ENCODE measurements at places on chromosomes 2 and 18. TPM values are rescaled to one million over a fixed set of nuclear protein-coding genes. Genes with fewer than 3 reads are reported as not detected.

The FAM110C gene
- total RNA-seq, result 0.79 TPM

DNA sequence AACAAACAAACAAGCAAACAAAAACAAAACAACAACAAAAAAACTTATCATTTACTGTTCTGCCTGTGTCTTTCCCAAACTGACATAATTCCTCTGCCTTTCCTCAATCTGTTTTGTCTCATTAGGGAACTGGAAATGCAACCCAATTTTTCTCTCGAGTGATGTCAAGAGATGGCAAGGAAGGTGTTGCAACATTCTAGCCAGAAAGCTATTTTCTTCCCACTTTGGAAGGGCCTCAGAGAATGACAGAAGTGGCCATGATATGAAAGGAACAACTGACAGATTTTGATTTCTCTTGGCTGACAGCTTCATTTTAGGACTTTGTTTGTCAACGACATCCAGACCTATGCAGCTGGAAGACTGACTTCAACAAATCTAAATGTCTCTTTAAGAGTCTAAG is 24.7 kb downstream of the RND3 start:
- DNase-seq, result no peak

The EGR4 gene
- total RNA-seq, result 0.11 TPM

DNA sequence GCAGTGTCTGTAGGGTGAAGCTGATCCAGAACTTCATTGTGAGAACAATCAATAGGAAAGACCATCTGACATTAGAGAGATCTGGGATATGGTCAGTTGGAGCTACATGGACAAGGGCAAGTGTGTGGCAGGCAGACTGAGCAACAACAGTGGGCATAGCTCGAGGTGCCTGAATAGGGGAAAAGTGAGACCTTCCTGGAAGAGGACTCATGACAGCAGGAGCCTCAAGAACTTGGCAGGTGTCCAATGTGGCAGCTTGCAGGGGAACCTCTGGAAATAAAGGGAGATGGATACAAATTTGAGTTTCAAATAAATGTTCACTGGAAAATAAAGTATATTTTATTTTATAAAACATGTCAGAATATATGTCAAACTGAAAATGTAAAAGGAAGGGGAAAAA is 117.9 kb downstream of the TANC1 start:
- no peak for DNase-seq

DNA sequence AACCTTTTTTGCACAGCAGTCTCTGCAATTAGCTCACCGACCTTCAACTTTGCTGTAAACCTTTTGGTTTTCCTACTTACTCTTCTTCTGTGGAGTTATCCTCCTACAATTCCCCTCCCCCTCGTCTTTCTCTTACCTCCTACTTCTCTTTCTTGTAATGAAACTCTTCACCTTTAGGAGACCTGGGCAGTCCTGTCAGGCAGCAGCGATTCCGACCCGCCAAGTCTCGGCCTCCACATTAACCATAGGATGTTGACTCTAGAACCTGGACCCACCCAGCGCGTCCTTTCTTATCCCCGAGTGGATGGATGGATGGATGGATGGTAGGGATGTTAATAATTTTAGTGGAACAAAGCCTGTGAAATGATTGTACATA is 8.3 kb downstream of the TBR1 start:
- no peak for DNase-seq

GRCh38 chr18:49734836-49735235 is 78.5 kb downstream of the ACAA2 start:
- no peak for DNase-seq

The ABCB11 gene
- total RNA-seq, result not detected

DNA sequence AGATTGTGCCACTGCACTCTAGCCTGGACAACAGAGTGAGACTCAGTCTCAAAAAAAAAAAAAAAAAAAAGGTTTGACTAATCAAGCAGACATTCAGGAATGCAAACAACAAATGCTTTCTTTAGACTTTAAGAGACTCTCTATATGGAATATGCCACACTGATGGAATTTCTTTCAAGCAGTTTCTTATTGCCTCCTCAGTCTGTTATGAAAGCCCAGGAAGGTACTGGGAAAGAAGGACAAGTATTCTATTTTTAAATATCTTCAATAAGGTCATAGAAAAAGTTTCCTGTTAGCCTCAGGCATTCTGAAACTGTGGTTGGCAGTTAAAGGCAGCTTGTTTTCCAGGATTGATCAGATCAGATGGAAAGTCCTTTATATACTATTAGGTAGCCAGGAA is 241.6 kb downstream of the PIK3C3 start:
- no peak for DNase-seq

- DNase-seq, result no peak
Observed at GRCh38 chr2:14433946-14434495, 198.5 kb upstream of the LRATD1 start.

- DNase-seq, result no peak
Observed at GRCh38 chr2:219573166-219573565, 1.1 kb downstream of the INHA start.

All from activated CD8-positive, alpha-beta T cell treated with anti-CD3 and anti-CD28 coated beads for 36 hours (primary cell).